ENCODE measurements at places on chromosomes 13 and 19. TPM values are rescaled to one million over a fixed set of nuclear protein-coding genes. Genes with fewer than 3 reads are reported as not detected.

Gene PNMA8B
- total RNA-seq, result not detected

Gene MKNK2
- 76.8 TPM for total RNA-seq

Gene FPR1
- 0.08 TPM for total RNA-seq

Gene VAV1
- 6.1 TPM for total RNA-seq

Gene ENOX1
- total RNA-seq, result 0.97 TPM

Gene KRTDAP
- not detected for total RNA-seq

Gene SMIM44
- not detected for total RNA-seq

Gene CDC42EP5
- 0.18 TPM for total RNA-seq

Gene KLK14
- total RNA-seq, result 0.68 TPM

Gene ACP7
- 0.23 TPM for total RNA-seq

Gene ZNF546
- 2.4 TPM for total RNA-seq

Gene PGLYRP1
- not detected for total RNA-seq

Gene ZNF296
- 11.8 TPM for total RNA-seq

Gene PCDH20
- not detected for total RNA-seq

Gene KLK7
- not detected for total RNA-seq

Gene SPIB
- total RNA-seq, result not detected

Gene ZNF723
- total RNA-seq, result not detected

Gene LPAR2
- 2.0 TPM for total RNA-seq

Gene ZNF90
- not detected for total RNA-seq

Gene DDX49
- 40.6 TPM for total RNA-seq

Gene DBP
- 2.9 TPM for total RNA-seq

Gene LHB
- total RNA-seq, result not detected

Gene YJU2
- total RNA-seq, result 23.0 TPM

Gene ZNF568
- total RNA-seq, result 1.1 TPM

Gene KIR3DL2
- not detected for total RNA-seq

Gene APOC1
- total RNA-seq, result 109 TPM

Gene TEX29
- total RNA-seq, result not detected

Data from A549 treated with ZK216348 at 1 μM for 4 hours (cell line).